ENCODE measurements at places on chromosomes 3 and 15.
A peak's percentile ranks its signal among the peaks of the same experiment; 100 is the strongest.

DNA sequence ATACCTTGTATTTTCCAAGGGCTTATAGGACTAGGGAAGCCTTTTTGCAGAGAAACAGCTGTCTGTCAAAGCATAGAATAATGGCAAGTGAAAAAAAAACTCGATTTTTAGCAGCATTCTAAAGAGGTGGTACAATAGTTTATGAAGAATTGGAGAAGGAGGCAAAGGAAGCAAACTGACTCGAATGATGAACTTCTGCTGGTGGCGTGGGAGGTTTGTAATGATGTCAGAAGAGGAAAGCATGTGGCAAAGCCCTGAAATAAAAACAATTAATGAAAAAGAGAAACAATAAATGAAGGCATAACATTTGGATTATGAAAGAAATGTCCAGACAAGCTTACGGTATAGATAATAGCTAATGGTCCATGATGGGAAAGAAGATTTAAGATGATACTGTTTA, 77.5 kb downstream of the RARB start:
- DNase-seq, result no peak

GRCh38 chr15:90033006-90033405, 31.9 kb downstream of the ZNF710 start:
- DNase-seq, result no peak

DNA sequence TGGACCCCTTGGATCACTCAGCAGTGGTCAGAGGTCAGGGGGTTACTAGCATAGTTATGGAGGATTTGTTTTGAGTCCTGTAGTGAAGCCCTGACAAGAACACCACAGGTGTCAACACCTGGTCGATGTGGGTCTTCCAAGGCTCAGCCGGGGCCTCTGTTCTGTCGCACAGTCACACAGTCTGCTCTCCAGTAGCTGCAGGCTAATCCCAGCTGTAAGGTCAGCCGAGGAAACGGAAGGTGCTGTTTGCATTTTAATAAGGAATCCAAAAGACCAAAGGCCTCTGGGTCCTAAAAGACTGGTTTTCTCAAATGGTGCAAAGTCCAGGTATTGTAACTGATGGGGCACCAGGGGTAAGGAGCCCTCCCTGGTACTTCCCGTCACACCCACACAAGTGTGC, 71.7 kb downstream of the RPLP1 start:
- DNase-seq, result no peak

- peak; percentile 89 for DNase-seq
These were observed 187.2 kb downstream of the SHQ1 start for GRCh38 chr3:72661115-72661457.
